ENCODE measurements at places on chromosomes 2 and 18.

DNA sequence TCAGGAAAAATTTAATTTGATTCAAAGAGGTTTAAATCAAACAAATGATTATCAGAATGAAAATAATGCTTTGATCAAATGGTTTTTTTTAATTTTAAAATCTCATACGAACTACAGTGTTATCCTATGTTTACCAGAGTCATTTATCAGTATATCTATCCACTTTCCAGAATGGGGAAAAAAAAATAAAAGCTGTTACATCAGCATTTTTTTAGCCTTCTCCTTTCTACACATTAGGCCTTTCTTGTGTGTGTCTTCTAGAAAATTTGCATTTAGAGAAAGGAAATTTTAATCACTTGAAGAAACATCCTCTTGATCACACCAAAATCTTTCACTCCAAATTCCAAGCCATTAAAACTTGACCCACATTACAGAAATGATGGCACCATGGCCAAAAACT, 608.9 kb upstream of the ID2 start:
- no peak for DNase-seq

DNA sequence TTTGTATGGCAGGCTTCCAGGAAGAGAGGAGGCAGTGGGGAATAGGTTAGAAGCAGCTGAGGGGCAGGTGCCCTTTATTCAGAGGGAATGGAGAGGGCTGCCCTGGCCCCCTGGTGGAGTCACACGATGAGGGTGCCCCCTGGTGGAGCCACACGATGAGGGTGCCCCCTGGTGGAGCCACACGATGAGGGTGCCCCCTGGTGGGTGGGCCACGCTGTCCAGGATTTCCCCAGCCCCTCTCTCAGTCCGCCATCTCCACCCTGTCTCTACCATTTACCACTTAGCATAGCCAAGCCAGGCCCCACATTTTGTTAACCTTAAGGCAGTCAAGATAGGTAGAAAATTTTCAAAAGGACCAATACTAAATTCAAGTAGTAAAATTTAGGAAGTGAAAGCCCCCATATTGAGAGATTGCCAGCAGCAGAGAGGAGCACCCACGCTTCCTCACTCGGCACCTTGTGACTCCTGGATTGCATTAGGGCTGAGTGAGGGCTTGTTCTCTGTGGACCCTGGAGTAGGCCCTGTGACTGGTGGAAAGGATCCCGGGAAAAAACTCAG, 10.4 kb upstream of the FAM228A start:
- no peak for DNase-seq

DNA sequence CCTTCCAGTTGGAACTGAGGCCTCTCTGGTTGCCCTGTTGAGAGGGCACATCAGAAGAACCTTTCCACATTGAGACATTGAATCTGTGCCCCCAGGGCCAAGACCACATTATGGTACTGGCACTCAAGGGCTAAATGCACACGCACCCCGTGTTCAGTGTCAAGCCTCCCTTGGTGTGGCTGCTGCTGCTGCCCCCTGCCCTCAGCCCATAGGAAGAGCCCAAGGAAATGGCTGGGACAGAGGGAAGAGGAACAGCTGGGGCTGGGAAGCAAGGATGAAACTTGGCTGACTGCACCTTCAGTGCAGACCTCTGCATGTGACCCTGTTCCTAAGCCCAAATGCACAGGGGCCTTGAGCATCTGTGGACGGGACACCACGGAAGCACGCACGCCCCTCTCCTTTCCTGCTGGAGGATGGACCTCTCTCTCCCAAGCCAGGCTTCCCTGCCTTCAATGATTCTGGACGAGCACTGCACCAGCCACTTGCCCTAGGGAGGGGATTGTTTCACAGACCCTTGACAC, 40.2 kb downstream of the NIFK start:
- DNase-seq: no peak

DNA sequence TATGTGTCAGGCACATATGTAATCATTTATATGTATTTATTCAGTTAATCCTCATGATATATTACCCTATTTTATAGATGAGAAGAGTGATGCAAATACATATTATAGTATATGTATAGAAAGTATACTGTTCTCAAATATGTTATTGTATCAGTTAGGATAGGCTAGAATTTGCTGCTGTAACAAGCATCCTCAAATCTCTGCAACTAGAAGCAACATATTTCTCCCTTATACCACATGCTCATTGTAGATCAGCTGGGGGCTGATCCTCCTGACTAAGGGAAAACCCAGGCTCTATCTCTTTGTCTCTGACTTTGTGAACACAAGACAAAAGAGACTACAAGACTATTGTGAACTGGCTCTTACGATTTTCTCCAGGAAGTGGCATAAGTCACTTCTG, 24.8 kb upstream of the HS6ST1 start:
- no peak for DNase-seq

- no peak for DNase-seq
Measured at GRCh38 chr18:56489893-56490292, 148.5 kb downstream of the TXNL1 start.

DNA sequence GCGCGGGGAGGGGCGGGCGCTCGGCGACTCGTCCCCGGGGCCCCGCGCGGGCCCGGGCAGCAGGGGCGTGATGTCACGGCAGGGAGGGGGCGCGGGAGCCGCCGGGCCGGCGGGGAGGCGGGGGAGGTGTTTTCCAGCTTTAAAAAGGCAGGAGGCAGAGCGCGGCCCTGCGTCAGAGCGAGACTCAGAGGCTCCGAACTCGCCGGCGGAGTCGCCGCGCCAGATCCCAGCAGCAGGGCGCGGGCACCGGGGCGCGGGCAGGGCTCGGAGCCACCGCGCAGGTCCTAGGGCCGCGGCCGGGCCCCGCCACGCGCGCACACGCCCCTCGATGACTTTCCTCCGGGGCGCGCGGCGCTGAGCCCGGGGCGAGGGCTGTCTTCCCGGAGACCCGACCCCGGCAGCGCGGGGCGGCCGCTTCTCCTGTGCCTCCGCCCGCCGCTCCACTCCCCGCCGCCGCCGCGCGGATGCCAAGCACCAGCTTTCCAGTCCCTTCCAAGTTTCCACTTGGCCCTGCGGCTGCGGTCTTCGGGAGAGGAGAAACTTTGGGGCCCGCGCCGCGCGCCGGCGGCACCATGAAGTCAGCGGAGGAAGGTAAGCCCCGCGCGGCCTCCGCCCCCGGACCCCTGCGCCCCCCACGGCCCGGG, at the start of gene NFATC1:
Gene NFATC1 (plus strand): TSS at position 170 of the 644 bp plus-strand sequence. CDS start 295 bp downstream, at position 465.
- DNase-seq: no peak

DNA sequence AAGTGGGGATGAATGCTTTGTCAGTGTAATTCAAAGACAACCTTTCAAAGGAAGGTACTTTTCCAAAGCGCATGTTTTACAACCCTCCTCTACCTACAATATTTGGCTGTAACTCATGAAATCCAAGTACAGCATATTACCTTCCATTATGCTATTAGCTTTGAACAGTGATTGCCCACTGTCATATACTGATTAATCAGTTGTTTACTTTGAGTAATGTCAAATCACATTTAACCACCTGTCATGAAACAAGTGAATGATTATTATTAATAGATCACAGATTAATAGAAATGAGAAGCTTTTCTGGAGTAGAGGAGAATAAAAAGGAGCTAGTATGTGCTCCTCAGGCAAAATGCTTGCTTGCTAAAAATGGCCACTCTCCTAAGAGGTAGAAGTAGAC, 150.5 kb upstream of the SMAD7 start:
- no peak for DNase-seq

- DNase-seq: no peak
Measured at GRCh38 chr2:203451689-203452088, 83.4 kb downstream of the RAPH1 start.

GRCh38 chr2:119407430-119408220, 24.0 kb upstream of the TMEM37 start:
- DNase-seq: no peak

DNA sequence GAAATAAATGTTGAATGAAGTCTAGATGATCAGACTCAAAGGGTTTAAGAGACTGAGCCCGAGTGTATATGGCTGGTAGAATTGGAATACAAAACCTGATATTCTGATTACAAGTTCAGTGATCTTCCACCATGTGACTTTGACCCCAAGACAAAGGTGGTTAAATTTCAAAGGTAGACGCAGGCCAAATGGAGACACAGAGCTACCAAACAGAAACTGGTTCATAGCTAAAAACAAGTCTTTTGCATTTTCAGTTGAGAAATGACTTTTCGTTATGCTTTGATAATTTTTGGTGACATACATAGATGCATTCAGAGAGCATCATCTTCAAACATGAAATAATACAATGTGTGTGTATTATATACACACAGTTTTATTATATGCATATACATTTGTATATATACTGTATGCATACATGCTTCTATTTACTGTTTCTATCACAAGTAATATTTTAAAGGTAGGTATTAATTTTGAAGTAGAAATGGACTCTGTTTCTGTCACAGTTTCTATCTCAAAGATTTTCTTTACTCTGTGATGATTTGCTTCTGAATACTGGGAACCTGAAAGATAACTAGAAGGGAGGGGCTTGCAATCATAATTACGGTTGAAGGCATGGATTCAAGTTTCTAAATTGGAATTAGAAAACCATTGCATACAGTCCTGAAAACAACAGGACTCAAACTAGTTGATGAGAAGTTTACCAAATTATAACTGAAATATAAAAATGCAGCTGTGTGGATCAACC, 142.3 kb downstream of the ABCA12 start:
- DNase-seq: no peak

DNA sequence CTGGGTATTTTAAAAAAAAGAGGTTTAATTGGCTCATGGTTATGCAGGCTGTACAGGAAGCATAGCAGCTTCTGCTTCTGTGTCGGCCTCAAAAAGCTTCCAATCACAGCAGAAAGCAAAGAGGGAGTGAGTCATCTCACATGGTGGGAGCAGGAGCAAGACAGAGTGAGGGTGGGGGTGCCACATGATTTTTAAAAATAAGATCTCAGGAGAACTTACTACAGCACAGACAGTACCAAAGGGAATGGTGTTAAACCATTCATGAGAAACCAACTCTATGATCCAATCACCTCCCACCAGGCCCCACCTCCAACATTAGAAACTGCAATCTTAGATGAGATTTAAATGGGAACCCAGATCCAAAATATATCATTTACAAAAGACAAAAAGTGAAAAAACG, 14.6 kb downstream of the ZNF519 start:
- DNase-seq: no peak

- no peak for DNase-seq
Measured at GRCh38 chr2:206084870-206085741, 868 bp downstream of the INO80D start.

DNA sequence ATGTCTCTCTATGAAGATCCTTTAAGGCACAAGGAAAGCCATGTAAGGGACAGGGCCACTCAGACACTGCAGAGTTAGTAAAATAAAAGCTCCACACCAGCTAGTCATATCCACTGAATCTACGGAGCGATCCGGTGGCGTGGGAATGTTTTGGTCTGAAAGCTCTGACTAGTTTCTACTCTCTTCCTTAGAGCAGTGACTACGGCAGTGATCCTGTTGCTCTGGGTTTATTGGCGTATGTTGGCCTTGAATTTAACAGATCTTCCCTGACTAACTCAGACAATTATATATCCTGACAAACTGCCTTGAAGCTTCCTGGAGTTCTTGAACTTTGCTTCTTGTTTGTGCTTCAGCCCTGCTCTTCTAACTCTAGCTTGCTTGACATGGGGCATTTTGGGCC, 115.3 kb upstream of the FZD5 start:
- DNase-seq: no peak

DNA sequence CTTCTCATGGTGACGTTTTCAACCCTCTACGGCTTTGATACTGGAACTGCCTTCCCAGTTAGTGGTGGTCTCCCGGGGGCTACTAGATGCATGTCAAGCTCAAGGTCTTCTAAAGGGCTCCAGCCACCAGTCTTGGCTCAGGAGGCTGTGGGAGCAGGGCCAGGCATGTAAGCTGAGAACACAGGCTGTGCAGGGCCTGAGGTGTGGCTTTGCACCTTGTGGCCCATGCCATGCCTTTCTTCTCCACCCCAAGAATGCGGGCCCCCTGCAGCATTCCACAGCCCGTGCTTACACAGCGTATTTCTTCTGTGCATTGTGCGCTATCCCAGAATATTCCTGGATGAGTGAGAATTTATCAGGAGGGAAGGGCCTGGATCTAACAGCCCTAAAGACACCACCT, 144.9 kb downstream of the SEPTIN10 start:
- DNase-seq: no peak

- no peak for DNase-seq
Measured at GRCh38 chr2:29039718-29040480, 34.4 kb downstream of the PCARE start.

DNA sequence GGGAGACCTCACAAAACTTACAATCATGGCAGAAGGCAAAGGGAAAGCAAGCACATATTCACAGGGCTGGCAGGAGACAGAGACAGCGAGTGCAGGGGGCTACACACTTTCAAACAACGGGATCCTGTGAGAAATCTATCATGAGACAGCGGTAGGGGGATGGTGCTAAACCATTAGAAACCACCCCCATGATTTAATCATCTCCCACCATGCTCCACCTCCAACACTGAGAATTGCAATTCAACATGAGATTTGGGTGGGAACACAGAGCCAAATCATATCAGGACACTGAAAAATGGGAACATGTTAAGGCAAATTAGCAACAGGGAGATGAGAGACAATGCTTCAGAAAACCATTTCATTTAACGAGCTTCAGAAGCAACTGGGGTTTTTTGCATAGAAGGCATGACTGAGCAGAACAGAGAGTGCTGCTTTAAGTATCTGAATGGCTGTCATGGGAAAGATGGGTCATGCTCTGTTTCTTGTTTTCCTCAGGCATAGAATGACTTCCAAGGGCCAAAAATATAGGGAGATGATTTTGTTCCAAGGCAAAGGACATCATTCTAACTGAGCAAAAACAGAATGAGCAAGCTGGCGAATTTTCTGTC, 100.8 kb upstream of the MAP2 start:
- DNase-seq: no peak

- no peak for DNase-seq
Measured at GRCh38 chr2:68832233-68832869, 38.8 kb downstream of the BMP10 start.

- DNase-seq: no peak
Measured at GRCh38 chr18:12306752-12307700, 1.0 kb upstream of the TUBB6 start.

GRCh38 chr18:631560-631959, 25.9 kb upstream of the TYMS start:
- DNase-seq: no peak

DNA sequence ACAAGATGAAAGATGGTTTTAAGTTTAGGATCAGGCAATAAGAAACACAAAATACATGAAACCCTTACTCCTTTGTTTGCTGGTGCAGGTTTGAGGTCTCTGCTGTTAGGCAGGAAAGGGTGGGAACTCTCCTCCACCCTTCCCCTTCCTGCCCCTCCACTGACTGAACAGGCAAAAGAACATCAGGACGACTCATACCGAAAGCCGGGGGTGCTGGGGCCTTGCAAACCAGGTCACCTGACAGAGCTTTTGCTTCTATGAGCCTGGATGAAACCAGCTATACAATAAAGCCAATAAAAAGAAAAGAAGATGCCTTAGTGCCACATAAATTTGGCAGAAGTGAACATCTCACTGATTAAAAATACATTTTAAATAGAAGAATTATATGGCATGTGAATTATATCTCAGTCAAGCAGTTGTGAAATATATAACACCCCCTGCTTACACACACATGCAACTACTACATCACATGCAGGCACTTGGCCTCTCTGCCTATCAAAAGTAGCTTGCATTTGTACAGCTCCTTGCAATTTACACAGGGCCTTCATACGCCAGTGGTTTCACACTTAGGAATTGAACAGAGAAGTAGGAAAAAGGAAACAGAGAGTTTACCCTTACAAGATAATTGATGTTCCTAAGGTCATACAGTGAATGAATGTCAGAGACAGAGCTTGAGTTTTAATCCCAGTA, 215.1 kb upstream of the TRIB2 start:
- no peak for DNase-seq
